Non-pigmented ciliary epithelial cell (primary cell): ENCODE measurements at places on chromosomes 6 and 20.

DNA sequence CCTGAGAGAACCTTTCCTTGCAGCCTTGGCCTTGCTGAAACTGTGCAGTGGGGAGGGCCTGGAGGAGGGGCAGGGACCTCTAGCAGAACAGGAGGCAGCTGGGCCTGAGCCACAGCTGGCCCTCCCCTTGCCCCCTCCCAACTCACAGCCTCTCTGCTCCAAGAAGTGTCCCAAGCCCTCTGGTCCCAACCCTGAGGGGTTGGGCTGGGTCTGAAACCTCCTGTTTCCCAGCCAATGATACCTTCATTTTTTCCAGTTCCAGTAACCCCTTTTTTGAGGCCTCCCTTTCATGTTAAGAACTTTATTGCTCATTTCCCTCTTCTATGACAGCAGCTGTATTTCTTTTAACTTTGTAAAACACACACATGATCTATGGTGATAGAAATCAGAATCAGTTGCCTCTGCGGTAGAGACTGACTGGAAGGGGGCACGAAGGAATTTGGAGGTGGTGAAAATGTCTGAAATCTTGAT is 17.9 kb upstream of the ARMC12 start:
- DNase-seq, result no peak

DNA sequence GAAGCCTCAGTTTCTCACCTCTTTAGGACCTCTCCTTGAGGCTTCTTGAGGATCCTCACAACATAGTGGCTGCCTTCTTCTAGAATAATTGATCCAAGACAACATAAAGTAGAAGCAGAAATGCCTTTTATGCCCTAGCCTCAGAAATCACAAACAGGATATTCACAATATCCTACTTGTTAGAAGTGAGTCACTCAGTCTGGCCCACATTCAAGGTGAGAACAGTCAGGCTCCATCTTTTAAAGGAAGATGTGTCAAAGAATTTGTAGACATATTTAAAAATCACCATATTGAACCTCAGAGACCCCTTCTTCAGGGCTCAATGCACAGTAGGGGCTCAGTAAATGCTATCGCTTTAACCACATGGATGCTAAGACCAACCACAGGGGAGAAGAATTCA is 20.8 kb upstream of the FAM83D start:
- no peak for DNase-seq

GRCh38 chr6:139243536-139243935 is 48.3 kb downstream of the TXLNB start:
- DNase-seq, result no peak

- DNase-seq, result no peak
These were observed 26.5 kb upstream of the BTBD3 start for GRCh38 chr20:11891077-11891775.

DNA sequence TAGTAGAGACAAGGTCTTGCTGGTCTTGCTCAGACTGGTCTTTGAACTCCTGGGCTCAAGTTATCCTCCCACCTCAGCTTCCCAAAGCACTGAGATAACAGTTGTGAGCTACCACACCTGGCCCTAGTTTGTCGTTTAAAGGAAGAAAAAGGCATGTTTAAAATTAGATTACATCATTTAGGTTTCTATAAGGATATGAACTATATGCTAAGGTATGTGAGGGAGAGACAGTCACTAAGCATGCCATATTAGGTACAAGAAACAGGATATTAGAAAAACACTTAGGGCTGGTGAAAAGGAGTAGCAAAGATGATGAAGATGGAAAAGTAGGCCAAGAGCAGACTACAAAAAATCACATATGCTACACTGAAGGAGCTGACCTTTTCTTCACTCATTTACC is 106.4 kb downstream of the ASCC3 start:
- peak; percentile 30 for DNase-seq

GRCh38 chr6:154410619-154411072 is 54.0 kb upstream of the IPCEF1 start:
- peak; percentile 94 for DNase-seq

- no peak for DNase-seq
These were observed 246.5 kb downstream of the HAO1 start for GRCh38 chr20:7693761-7694160.

DNA sequence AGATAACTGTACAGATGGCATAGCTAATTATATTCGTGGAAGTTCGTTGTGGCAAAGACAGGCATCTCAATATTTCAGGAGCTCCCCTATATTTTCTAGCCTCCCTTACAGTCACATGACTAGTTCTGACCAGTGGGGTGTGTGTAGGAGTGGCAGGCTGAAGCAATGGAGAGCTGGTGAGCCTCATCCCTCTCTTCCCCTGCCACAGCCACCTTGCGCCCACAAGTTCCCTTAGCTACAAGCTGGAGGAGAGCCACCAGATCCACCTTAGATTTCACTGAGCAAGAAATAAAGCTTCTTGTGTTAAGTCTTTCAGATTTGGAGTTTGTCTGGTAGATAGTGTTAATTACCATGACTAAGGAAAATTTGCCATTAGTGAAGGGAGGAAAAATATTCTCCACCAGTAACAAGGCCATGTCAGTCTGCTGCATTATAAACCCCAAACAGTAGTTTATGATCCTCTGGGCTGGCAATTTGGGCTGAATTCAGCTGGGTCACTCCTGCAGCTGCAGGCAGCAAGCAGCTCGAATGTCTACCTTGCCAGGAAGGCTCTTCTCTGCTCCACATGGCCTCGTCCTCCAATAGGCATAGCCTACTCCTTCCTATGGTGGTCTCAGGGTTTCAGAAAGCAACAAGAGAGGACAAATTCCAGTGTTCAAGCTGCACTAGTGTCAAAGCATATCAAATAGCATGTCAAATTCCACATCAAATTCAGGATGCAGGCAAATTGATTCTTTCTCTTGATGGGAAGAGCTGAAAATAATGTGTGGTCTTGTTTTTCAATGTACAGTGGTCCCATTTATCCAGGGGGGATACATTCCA is 7.4 kb upstream of the RBCK1 start:
- no peak for DNase-seq

DNA sequence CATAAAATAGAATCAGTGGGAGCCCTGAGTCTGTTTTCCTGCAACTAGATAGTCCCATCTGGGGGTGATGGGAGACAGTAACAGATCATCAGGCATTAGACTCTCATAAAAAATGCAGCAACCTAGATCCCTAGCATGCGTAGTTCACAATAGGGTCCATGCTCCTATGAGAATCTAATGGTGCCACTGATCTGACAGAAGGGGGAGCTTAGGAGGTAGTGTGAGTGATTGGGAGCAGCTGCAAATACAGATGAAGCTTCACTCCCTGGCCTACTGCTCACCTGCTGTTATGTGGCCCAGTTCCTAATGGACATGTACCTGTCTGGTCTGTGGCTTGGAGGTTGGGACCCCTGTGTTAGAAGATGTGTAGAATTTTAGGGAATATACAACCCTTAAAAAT is 904.5 kb upstream of the EPHA7 start:
- no peak for DNase-seq

DNA sequence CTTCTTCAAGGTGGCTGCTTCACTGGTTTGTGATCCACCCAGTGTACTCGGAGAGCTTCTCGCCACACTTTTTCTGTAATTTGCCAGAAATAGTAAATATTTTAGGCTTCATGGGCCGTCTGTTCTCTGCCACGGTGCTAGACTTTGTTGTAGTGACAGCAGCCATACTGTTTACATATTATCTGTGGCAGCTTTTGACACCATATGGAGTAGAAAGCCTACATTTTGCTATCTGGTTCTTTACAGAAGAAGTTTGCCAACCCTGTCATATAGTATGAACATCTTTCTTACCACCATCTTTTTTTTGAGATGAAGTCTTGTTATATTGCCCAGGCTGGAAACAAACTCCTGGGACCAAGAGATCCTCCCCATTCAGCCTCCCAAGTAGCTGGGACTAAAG is 32.5 kb downstream of the FAM209B start:
- DNase-seq, result no peak

DNA sequence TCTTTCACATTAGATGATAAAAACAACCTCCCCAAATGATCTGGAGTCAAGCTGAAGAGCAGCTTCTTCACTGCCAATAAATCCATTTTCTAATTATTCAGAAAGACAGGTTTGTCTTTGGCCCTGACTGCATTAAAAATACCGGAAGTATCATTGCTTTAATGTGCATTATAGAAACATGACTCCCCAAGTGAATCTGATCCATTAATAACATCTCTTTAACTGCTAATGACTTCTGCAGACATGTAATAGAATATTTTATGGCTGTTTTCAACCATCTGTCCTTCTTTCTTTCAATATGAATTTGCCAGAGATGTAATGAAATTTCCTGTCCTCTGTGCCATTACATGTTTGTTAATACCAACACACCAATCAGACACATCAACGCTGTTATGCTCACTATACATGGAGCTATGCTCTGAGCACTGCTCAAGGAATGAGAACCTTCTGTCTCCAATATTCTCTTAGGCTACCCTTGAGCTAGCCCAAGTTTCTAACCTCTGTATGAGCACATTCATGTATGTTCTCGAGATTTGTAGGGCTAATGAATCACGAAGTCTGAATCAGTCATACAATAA is 87.8 kb downstream of the LYRM4 start:
- DNase-seq, result no peak

GRCh38 chr6:10886691-10887502 is at the start of gene SYCP2L:
Gene SYCP2L, plus strand, starts transcription at chr6:10887052. Its CDS starts 75 bp downstream, at chr6:10887127.
- DNase-seq, result peak; percentile 27

- no peak for DNase-seq
These were observed 5.4 kb upstream of the LATS1 start for GRCh38 chr6:149723262-149723661.

DNA sequence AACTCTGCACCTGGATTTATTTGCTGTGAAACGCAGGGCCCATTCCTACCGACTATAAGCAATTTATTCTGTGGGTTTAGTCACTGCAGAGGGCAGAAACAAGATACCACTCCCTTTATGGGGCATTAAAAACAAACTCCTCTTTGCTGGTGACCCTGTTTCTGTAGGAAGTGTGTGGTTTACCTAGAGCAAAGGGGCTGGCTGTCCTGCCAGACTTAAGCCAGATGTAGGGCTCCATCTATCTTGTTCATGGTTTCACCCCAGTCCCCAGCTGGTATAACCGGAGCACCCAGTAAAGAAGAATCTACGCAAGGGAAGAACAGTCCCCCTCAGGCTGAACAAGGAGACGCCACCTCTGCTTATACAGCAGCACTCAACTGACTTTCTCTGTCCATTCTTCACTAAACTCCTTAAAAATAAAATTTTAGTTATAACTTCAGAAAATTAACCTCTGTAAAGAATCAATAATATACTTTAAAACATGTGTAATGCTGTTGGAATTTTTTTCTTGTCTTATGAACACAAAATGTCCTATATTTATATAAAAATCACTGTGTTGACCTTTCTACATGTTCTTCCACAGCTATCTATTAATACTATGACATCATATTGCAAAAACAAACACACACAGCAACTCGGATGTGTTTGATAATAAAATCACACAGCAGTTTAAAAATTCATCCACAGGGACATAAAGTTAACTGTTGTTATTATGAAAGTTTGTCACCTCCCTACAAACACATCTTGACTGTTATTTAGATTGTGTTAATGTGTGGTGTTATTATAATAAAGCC is 126.1 kb upstream of the RPS6KA2 start:
- DNase-seq, result no peak

DNA sequence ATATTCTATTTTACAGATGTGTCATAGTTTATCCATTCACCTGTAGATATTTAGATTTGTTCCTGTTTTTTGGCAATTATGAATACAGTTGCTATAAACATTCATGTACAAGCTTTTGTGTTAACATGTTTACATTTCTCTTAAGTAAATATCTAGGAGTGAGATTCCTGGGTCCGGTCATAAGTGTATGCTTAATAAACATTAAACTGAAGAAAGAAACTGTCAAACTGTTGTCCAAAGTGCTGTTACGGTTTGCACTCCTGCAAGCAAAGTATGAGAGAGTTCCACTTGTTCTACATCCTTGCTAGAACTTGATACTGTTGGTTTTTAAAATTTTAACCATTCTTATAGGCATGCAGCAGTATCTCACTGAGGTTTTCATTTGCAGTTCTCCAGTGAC is 138.6 kb downstream of the RALGAPA2 start:
- no peak for DNase-seq

DNA sequence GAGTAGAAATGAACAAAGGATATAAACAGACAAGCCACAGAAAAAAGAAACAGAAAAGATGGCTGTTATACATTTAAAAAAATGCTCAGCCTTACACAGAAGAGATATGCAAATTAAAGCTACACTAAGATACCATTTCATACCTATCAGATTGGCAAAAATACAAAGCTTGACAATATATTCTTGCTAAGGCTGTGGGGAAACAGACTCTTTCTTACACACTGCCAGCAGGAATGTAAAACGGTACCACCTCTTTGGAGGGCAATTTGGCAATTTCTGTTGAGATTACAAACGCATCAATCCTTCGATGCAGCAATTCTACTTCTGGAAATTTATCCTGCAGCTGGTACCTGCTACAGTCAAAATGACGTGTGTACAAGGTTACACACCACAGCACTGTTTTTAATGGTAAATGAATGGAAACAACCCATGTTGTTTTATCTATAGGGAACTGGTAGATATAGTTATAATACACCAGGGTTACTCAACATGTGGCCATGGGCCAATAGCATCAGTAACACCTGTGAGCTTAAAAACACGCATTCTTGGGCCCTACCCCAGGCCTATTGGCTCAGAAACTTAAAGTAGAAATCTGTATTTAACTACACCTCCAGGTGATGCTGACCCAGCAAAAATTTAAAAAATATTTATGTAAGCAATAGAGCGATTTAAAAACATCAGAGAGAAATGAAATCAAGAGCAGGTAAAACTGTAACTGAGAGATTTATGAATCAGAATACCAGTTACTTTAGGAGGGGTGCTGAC is 53.3 kb downstream of the TRAM2 start:
- no peak for DNase-seq

DNA sequence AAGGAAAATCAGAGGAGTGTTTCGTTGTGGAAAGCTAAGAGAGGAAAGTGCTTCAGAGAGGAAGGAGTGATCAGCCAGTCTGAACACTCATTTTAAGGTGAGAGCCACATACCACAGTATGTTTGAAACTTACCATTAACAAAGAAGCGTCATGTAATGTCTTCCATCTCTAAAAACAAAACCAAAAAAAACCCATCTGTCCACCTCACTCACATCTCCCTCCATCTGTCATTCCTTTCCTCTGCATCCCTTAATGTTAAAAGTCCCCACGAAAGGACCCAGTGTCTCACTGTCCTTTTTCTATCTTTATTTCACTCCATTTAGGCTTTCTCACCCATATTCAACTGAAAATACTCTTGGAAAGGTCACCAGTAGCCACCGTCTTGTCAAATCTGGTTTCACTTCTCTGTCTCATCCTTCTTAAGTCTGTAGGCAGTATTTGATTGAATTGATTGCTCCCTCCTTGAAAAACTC is 59.4 kb upstream of the GNRH2 start:
- DNase-seq, result no peak

- no peak for DNase-seq
These were observed 135.3 kb upstream of the NEDD9 start for GRCh38 chr6:11367638-11368199.
